ENCODE measurements at places on chromosomes 2 and 18.

- no peak for DNase-seq
Measured at GRCh38 chr2:143029141-143029540, 100.1 kb upstream of the ARHGAP15 start.

GRCh38 chr2:109046925-109047508 is 58.0 kb upstream of the EDAR start:
- no peak for DNase-seq

GRCh38 chr2:229267080-229267479 is 4.0 kb downstream of the PID1 start:
- no peak for DNase-seq

- DNase-seq: no peak
Measured at GRCh38 chr2:199955007-199955338, 318 bp downstream of the TYW5 start.

DNA sequence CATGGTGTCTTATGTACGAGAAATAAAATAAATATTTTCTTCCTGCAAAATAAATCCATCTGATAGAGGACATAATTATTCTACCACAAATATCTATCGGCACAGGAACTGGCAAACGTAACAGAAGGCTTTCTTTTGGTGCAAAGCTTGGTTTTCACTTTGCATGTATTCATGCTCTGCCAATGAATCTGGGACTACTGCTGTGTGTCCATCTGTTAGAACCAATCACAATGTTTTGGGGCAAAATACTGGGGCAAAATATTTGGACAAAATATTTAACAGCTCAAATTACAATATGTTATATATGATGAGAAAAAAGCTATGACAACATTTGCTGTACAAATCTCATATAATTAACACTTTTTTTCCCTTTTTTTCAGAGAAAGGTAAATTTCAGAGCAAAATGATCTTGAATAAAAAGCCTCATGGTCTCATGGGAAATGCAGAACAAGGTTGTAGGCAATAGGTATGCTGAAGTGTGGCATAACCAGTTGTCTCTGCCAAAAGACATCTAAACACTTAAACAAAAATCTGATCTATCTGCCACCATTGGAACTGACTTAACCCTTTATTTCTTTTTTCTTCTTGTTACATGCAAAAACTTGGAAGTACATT is 923.2 kb downstream of the CPS1 start:
- no peak for DNase-seq

DNA sequence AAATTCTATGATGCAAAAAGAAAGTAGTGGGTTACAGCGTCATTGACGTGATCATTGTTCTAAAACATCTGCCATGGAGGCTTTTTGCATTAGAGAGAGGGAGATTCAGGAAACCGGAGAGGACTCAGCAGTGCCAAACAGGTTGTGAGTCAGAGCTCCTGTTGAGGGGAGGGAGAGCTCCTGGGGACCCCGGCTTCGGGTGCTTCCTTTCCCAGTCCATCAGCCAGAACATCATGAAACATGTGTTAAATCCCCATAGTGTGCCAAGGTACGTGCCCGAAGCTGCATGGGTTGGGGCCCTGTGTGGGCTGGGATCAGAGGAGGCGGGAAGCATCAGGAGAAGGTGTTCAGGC is 791 bp upstream of the CYRIA start:
- no peak for DNase-seq

DNA sequence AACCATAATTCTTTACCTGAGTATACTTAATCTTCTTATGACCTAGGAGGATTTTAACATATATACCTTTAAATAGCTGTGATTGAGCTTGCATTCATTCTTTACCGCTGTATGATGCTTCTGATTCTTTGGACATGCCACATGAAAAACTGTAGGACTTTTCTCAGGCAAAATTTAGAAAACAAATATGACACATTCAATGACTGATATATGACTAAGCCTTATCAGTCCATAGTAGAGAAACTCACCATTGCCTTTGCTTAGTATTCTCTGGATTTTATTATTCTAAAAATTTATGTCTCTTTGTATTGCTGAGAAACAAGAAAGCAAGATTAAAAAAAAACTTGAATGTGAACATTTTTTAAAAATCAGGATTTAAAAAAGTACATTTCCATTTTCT is 3.7 kb downstream of the FAM171B start:
- no peak for DNase-seq

DNA sequence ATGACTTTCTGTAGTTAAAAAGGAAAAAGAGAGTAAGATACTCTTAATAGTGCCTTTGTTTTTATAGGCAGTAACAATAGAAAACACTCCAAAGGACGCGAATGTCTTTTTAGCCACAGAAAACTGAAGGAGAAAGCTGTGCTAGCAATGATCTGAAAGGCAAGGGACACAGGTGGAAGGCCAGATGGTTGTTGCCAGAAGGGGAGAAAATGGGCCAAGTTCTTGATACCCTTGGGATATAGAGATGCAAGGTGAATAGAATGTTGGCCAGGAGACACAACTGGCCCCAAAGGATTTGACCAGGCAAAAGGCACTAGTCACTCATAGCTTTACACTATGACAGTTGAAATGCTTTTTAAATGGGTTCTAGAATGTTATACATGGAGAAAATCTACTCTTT is 180.0 kb downstream of the NRXN1 start:
- DNase-seq: no peak

- DNase-seq: no peak
Measured at GRCh38 chr2:172426635-172427255, 641 bp upstream of the ITGA6 start.

GRCh38 chr2:148102641-148103040 is 81.8 kb downstream of the MBD5 start:
- DNase-seq: no peak

DNA sequence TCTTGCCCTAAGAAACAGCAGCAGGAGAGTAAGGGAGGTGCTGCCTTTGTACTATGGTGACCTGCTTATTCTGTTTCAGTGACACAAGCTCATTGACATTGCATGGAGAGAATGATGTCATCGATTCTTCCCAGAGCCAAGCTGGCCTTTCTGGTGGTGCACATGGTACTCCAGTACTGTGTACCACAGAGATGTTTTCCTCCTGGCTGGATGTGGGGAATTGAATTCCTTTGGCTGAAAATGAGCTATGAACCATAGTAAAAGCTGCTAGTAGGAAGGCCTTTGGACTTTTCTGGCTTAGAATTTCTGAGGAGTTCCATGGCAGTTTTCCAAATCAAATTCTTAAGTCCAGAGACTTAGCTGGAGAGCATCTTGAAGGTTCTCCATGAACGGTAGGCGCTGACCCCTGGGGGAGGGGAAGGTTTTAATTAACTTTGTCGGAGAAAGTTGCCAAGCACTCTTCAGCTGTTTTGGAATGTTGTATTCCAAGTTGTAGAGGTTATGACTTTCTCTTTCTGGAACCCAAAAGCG is 17.1 kb upstream of the B3GNT2 start:
- DNase-seq: no peak

DNA sequence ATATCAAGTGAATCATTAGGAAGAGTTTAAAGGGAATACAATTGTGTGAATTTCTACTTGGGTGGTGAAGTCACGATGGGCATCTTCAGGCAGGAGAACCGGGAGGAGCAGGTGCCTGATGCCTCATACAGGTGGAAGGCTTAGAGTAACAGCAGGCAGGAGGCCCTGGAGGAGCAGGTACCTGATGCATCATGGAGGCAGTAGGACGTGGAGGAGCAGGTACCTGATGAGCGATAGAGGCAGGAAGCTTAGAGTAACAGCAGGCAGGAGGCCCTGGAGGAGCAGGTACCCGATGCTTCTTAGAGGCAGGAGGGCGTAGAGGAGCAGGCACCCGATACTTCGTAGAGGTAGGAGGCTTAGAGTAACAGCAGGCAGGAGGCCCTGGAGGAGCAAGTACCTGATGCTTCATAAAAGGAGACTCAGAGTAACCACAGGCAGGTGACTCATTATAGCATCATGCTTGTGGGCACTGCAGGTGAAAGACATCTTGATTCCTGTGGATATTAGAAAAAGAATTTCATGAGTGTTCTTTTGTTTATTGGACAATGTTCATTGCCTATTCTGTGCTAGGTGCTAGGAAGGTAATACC is 133.9 kb downstream of the ATP9B start:
- DNase-seq: no peak

DNA sequence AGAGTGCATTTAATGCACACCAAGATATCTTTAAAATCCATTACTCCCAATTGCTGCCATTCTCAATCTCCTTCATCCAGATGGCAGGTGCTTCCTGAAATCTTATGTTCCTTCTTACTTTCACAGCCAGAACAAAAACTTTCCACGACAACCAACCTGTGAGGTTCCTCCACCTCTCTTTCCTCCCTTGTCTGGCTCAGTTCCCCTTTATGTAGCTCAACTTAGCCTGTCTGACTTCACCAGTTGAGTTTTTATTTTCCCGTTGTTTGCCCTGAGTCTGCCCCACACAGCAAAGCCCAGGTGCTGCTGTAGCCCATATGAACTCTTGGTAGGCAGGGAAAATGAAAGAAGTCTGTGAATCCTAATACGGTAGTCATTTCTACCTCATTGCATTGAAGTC is 112.5 kb downstream of the MREG start:
- DNase-seq: no peak

DNA sequence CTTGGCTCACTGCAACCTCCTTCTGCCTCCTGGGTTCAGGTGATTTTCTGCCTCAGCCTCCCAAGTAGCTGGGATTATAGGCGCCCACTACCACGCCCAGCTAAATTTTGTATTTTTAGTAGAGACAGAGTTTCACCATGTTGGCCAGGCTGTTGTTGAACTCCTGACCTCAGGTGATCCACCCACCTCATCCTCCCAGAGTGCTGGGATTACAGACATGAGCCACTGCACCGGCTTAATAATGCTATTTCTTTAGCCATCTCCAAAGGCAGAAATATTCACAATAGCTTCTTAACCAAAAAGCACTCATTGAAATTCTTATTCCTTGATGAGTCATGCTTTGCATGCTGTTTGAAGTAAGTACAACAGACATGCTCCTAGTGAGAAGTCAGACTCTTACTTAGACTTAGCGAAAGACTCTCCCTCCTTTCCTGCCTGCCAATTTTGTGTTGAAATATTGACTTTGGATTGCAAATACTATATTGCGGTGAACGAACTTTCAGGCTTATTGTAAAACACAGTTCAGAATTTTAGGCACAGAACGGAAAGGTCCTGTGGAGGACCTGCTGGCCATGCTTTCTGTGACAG is 4.4 kb downstream of the ACTR3 start:
- no peak for DNase-seq

- no peak for DNase-seq
Measured at GRCh38 chr18:76897257-76897656, 74.9 kb downstream of the ZNF236 start.

GRCh38 chr2:240564561-240565332 is 3.5 kb upstream of the RNPEPL1 start:
- DNase-seq: peak; percentile 33

DNA sequence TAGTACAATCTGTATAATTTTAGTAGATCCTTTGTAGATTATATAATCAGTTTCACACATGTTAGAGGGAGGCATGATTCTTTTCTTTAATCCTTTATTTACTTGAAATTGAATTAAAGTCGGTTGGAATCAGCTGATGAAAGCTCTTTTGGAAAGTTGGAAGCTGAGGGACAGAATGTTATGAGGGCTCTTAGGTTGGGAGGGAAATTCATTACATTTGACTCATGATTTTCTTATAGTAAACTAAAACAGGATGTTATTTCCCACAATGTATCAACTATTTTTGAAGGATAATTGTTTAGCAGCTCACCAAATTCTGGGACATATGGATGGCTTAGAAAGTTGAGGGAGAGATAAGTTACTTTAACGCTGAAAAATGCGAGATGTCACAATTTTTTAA is 52.7 kb upstream of the TMEFF2 start:
- DNase-seq: no peak

DNA sequence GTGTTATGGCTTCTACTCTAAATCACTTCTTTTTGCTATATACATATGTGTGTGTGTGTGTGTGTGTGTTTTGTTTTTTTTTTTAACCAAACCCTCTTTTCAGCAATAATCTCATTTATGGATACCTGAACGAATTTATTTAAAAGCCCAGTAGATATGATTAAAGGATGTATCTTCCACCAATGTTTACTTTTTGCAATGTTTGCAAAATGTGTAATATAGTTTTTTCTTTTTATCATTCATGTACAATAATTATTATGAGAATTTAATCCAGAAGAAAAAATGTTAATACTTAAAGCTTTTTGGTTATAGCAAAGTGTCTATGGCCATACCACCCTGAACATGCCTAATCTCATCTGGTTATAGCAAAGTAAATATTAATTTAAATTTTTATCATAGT is 1.6 kb upstream of the CNDP2 start:
- DNase-seq: no peak

DNA sequence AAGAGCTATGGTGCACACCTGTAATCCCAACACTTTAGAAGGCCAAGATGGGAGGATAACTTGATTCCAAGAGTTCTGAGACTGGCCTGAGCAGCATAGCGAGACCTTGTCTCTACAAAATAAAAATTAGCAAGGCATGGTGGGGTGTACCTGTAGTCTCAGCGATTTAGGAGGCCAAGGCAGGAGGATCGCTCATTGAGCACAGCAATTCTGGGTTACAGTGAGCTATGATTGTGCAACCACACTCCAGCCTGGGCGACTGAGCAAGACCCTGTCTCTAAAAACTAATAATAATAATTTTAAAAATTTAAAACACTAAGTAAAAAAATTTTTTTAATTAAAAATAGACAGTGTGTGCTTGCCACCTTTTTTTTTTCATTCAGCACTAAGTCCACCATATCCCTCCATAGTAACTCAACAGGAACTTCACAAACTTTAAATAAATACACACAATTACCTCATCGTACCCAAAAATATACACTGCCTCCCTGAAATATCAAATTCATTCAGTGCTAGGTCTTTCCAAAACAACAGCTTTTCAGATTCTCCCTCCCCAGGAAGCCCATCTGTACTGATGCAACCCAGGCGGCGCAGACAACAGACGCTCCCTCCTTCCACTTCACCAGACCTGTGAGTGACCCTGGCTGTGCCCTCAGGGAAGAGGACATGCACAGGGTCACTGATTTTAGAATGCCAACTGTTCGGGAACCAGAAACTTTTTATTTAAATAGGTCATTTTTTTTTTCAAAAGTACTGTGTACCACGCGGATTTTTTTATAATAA is 29.6 kb downstream of the FAM168B start:
- no peak for DNase-seq

- DNase-seq: no peak
Measured at GRCh38 chr18:66013969-66014368, 263.2 kb downstream of the CDH7 start.

DNA sequence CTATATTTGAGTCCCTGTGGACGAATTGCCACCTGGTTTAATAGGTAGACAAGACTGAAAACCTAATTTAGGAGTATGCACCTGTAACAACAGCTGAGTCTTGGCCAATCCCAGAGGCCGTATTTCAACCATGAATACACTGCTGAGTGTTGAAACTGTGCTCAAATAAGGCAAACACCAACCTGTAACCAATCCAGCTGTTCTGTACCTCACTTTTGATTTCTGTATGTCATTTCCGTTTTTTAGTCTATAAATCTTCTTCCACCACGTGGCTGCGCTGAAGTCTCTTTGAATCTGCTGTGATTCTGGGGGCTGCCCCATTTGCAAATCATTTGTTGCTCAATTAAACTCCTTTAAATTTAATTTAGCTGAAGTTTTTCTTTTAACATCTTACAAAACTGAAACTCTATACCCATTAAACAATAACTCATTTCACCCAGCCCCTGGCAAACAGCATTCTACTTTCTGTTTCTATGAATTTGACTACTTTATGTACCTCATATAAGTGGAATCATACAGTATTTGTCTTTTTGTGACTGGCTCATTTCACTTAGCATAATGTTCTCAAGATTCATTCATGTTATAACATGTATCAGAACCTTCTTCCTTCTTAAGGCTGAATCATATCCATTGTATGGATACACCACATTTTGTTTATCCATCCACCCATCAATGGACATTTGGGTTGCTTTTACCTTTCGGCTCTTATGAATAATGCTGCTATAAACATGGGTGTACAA is 7.5 kb upstream of the YPEL5 start:
- DNase-seq: no peak
